ENCODE measurements at places on chromosomes 12 and 14. TPM values are rescaled to one million over a fixed set of nuclear protein-coding genes. Genes with fewer than 3 reads are reported as not detected.

BICDL1 gene
- total RNA-seq = 2.5 TPM

ZDHHC17 gene
- 11.9 TPM for total RNA-seq

TMEM229B gene
- total RNA-seq = 0.20 TPM

C12orf54 gene
- not detected for total RNA-seq

ZC2HC1C gene
- total RNA-seq = 4.0 TPM

NOVA1 gene
- 3.5 TPM for total RNA-seq

SRRM4 gene
- total RNA-seq = not detected

ABCC9 gene
- not detected for total RNA-seq

RAN gene
- 1,751 TPM for total RNA-seq

NRXN3 gene
- total RNA-seq = 1.0 TPM

JPH4 gene
- total RNA-seq = not detected

PLEKHA5 gene
- 6.7 TPM for total RNA-seq

ARHGAP9 gene
- total RNA-seq = 0.99 TPM

PARPBP gene
- 22.2 TPM for total RNA-seq

GMPR2 gene
- total RNA-seq = 67.0 TPM

SAV1 gene
- 30.9 TPM for total RNA-seq

ACVRL1 gene
- total RNA-seq = not detected

MANSC4 gene
- not detected for total RNA-seq

ACOT4 gene
- total RNA-seq = 1.9 TPM

GRIN2B gene
- total RNA-seq = 4.5 TPM
